ENCODE measurements at places on chromosomes 5 and 9.

DNA sequence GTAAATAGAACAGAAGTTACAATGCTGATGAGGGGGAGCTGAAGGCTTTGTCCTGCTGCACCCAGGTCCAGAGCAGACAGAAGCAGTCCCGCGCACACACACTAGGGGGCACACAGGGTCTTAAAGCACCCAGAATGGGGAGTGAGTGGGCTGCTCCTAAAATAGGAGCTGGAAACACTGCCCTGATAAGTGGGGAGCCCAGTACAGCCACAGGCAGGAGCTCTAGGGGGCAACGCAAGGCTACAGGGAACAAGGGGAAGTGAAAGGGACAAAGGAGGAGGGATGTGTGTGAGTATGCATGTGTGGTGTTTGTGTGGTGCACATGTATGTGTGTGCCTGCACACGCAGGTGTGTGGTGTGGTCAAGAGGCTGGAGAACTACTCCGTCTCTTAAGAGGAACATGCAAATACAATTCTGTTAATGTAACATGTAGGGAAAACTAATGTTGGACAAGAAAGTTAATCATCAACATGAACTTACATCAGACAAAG lies 191.5 kb downstream of the ROR2 start:
- peak; percentile 21 for DNase-seq

- DNase-seq, result no peak
Observed at GRCh38 chr5:81081461-81081835, 121.3 kb downstream of the RASGRF2 start.

DNA sequence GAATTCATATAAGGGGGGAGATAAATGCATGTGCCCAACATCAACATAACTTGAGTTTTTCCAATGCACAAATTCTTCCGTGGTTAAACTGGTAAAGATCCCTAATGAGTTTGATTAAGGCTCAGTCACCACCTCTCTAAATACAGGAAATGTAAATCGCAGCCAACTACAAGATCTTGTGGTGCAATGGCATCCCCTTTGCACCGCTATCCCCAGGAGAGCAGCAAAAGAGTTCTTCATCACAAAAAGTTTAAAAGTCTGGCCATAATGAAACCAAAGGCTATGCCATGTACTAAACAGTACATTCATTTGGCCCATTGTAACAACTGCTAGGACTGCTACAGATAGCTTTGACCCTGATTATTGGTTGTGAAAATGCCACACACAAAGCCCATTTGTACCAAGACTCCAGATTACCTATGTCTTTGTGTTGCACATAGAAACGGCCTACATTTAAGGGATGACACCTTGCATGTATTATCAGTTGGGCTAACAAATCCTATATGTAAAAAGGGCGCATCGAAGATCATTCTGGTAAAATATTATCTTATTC lies 44.5 kb downstream of the ZNF608 start:
- DNase-seq, result no peak

GRCh38 chr9:113390192-113390960 lies 10.7 kb downstream of the ALAD start:
- no peak for DNase-seq

- no peak for DNase-seq
Observed at GRCh38 chr9:134294153-134295071, 31.8 kb upstream of the RXRA start.

GRCh38 chr5:116696366-116696765 lies 121.7 kb upstream of the SEMA6A start:
- no peak for DNase-seq

GRCh38 chr5:10675177-10675700 lies 85.8 kb downstream of the DAP start:
- DNase-seq, result no peak

DNA sequence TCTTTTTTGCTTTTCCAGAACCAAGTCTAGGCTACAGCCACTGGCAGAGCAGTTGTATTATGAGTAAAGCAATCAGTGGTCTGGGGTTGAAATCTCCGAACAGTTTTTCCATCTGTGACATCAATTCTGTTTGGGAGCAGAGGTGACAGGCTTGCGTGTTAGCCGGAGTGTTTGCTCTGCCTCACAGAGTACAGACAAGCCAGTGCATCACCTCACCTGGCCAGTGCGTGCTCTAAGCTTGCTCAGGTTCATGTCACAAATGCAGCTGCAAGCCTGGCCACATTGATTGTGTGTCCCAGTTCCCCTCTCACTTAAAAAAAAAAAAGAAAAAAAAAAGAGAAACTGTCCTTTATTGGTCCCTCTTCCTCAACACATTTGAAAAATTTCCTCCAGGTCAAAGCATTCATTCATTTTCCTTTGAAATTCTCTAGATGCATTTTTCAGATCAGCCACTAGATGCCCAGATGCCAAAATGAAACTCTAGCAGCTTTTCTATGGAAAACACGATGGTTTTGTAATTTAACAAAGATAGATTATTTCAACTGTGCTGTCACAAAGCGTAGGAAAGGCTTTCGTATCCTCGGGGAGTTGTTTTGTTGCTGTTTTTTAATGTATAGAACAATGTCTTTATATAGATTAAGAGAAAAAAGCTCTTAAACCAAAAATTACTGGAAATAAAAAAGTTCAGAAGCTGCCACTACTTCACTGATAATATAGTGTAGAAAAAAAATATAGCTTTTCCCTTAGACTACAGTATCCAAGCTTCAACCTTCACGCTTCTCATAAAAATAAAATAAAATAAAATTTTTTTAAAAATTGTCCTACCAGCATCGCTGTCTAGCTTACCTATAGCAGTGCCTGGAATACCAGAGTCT lies 585.5 kb downstream of the TLE1 start:
- no peak for DNase-seq

DNA sequence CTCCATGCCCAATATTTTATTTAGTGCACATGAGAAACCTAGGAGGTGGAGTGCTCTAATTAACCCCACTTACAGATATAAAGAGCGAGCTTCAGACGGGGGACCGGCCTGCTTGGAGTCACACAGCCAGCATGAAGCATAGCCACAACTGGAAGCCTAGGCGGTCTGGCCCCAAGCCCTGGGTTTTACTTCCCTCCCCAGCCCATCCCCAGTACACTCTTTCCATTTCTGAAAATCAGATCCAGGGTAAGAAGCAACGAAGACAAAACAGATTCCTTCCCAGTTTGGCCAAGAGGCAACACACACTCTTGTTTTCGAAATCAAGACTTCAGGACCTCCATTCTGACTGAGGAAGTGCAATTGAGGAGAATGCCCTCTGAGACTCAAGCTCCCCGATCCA lies 27.1 kb downstream of the KCNMB1 start:
- DNase-seq, result no peak

DNA sequence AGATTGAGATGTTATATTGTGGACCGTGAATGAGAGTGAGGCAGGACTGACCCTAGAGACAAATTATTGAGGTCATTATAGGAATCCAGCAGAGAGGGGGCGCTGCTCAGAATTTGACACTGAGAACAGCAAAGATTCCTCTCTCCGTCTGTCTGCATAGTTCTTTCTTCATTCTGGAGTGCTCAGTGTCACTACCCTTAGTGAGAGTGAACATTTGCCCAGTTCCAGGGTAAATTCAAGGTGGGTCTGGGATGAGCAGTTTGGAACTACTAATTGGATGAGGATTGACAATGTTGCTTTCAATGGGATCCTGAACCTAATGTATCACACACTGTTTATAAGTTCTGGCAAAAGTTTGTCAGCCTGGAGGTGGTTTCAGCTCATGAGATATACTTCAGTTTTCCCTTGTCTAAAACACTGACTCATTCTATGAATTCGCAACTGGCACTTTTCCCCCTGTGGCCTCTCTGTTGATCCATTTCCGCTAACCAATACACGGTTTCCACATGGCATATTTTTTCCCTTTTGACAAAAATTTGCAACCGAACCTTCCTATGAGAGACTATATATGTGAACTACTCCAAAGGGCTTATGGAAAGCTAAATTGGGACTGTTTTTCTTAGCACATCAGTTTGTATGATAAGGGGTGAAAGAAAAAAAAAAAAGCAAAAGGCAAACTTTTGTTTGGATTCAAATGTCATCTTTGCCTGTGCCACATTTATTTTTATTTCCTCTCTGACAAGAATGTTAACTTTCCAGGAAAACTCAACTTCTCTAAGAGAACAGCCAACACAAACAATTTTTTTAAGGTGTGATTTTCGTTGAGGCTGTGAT lies 1240.7 kb upstream of the WWC1 start:
- DNase-seq, result no peak

- DNase-seq, result no peak
Observed at GRCh38 chr5:179375236-179375685, 30.0 kb upstream of the ADAMTS2 start.

GRCh38 chr5:172722327-172722815 lies 48.6 kb downstream of the DUSP1 start:
- no peak for DNase-seq

DNA sequence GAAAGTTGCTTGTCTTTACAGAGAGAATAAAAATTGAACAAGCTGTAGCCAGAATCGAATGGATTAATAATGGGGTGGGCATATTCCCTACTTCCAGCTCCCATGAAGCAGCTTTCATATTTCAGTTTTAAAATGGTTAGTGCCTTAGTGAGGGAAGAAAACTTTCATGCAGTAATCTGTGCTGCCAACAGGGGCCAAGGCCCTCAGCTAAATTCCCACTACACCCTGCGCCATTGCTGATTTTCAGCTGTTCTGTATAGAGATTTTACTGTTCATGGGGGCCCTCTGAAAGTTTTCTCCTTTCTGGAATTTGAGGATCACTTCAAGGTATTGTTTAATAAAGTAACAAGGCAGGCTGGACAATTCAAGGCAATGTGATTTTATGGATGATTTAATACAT lies 58.2 kb downstream of the CAST start:
- no peak for DNase-seq

DNA sequence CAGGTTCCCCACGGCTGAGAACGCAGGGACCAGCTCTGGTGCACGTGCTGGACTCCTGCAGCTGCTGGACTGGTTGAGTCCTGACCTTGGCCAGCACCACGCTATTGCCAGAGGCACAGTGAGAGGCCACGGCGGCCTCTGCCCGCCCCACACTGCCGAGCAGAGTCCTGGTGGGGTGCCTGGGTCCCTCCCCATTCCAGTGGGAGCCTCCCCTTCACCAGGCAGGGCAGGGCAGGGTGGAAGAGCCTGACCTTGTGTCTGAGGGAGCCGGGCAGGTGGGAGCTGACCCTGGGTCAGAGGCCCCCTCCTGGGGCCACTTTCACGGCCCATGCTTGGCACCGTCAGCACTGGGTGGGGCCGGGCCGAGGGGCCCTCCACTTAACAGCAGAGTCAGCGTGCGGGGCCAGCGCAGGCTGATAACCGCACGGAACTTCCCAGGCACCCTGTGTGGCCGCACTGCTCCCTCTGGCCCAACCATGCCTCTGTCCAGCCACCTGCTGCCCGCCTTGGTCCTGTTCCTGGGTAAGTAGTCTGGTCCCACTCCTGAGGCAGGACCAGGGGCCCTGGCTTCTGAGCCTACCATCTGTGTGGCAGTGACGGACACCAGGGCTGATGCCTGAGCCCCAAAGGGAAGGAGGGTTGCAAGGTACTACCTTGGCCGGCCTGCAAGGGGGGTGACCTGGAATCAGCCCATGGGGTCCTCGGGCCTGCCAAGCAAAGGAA lies at the start of gene MAMDC4:
Gene MAMDC4 (plus strand): TSS at position 406 of the 723 bp plus-strand sequence. CDS start 71 bp downstream, at position 477.
- peak; percentile 29 for DNase-seq

GRCh38 chr9:35294066-35294465 lies 132.3 kb downstream of the UNC13B start:
- no peak for DNase-seq

DNA sequence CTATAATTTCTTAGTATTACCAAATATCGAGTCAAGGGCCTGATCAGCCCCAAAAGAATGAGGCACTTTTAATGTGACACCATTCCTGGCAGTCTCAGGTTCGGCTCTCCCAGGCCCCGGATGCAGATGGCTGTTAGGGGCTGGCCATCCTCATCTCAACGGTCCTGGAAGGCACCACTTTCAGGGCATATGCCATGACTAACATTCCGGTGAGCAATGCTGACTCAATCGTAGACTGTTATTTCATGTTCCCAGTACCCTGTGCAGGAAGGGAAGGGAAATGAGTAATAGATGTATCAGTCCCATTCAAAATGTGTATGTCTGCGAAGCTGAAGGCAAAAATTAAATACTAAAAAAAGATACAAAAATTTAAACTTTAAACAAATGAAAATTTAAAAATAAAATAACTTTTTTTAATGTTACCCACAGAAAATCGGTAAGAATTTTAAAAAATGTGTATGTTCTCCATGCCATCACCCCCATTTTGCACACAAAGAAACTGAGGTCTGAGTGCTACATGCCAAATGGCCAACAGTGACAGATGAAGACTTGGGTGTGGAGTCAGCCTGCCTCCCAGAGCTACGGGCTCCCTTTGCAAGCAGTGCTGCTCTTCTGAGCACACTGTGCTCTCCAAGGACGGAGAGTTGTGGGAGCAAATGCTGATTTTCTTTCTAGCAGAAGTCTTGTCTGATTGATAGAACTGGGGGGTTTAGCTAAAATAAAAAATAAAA lies 79.0 kb downstream of the GLDC start:
- peak; percentile 43 for DNase-seq
